ENCODE measurements at places on chromosomes 1 and 21. TPM values are rescaled to one million over a fixed set of nuclear protein-coding genes. Genes with fewer than 3 reads are reported as not detected.

OVAAL gene
- total RNA-seq: not detected

GRCh38 chr1:22186311-22186710 lies 43.4 kb upstream of the WNT4 start:
- DNase-seq: no peak
- H3K4me3 ChIP-seq: no peak overlapping the region
- no peak overlapping the region for H3K27ac ChIP-seq
- no peaks in the 10 kb centered on the region for H3K27me3 ChIP-seq

FNDC10 gene
- total RNA-seq: 1.0 TPM

DNA sequence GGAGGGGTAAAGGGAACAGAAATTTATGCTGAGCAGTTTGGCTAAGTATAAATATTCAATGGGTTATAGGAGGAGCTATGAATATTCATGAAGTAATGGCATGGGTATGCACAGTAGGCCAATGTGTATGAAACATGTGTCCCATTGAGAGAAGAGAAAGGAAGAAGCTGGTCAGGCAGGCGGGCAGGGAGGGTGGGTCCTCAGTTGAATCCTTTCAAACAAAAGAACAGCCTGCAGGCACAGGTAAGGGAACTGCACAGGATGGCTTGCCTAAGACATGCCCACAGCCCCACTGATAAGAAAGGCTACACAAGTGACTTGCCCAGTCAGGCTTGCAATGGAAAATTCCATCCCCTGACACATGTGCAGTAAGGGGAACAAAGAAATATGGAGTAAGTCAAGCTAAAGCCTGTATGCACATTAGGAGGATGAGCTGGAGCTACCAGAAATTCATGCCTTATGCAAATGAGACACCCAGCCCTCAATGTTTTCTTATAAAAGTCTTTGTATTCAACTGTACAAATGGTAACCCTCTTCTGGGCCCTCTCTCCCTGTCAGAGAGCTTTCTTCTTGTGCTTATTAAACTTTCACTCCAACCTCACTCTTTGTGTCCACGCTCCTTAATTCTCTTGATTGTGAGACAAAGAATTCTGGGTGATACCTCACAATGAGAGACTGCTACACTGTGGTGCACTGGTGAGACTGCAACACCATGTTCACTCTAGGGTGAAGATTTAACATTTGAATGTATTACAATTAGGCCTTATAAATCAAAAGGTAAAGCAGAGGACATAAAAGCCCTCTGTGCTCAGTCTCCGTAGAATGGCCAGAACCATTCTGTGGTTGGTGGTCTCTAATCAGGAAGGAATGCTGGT lies 96.5 kb downstream of the ATP1B1 start:
- no peak overlapping the region for H3K4me3 ChIP-seq
- H3K27ac ChIP-seq: no peak overlapping the region
- no peaks in the 10 kb centered on the region for H3K27me3 ChIP-seq
- H3K36me3 ChIP-seq: no peaks in the 10 kb centered on the region
- no peak for DNase-seq

DNA sequence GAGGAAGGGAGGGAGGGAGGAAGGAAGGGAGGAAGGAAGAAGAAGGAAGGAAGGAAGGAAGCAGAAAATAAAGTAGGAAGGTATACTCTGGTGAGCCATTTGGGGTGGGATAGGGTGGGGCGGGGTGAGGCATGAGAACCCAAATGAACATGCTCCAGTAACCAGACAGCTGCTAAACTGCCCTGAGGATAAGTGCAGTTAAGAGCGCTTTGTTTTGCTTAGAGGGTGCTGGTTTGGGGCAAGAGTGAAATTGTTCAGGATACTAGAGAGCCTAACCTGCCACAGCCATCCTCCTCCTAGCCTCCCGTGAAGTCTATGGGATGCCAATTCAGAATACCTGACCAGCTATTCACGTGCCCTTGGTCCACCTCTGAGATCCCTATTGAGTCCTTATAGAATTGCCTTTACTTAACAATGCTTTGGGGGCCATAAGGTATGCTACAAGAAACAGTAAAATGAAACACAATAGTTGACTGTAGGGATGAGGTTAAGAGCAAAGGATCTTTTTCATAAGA lies 59.0 kb upstream of the ATF3 start:
- H3K36me3 ChIP-seq: no peaks in the 10 kb centered on the region
- no peak overlapping the region for H3K27ac ChIP-seq
- no peaks in the 10 kb centered on the region for H3K27me3 ChIP-seq
- no peaks in the 10 kb centered on the region for H3K4me1 ChIP-seq
- no peak overlapping the region for H3K4me3 ChIP-seq

DNA sequence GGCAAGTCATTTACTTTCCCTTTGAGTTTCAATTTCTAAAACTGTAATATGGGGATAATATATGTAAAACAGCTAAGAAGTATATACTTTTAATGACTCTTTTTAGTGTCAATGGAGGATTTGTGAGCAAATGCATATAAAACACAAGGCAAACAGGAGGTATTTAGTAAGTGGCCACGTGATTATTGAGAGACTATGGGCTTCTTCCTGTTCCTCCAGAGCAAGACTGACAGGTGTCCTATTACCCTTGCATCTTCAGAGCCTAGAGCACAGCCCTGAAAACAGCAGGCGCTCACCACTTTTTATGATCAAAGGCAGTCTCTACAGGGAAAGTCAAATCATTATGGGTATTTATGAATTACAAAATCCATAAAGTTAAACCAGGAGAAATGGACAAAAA lies 941 bp upstream of the ROR1 start:
- H3K4me3 ChIP-seq: no peak overlapping the region
- no peaks in the 10 kb centered on the region for H3K4me1 ChIP-seq
- peaks cover 5% of the 10 kb centered on the region for H3K27me3 ChIP-seq
- DNase-seq: no peak
- H3K36me3 ChIP-seq: no peaks in the 10 kb centered on the region

- no peaks in the 10 kb centered on the region for H3K27me3 ChIP-seq
- H3K4me1 ChIP-seq: peaks cover 47% of the 10 kb centered on the region
- H3K4me3 ChIP-seq: no peak overlapping the region
Measured at GRCh38 chr1:203276408-203276807, 28.9 kb upstream of the BTG2 start.

GBP6 gene
- total RNA-seq: not detected

DNA sequence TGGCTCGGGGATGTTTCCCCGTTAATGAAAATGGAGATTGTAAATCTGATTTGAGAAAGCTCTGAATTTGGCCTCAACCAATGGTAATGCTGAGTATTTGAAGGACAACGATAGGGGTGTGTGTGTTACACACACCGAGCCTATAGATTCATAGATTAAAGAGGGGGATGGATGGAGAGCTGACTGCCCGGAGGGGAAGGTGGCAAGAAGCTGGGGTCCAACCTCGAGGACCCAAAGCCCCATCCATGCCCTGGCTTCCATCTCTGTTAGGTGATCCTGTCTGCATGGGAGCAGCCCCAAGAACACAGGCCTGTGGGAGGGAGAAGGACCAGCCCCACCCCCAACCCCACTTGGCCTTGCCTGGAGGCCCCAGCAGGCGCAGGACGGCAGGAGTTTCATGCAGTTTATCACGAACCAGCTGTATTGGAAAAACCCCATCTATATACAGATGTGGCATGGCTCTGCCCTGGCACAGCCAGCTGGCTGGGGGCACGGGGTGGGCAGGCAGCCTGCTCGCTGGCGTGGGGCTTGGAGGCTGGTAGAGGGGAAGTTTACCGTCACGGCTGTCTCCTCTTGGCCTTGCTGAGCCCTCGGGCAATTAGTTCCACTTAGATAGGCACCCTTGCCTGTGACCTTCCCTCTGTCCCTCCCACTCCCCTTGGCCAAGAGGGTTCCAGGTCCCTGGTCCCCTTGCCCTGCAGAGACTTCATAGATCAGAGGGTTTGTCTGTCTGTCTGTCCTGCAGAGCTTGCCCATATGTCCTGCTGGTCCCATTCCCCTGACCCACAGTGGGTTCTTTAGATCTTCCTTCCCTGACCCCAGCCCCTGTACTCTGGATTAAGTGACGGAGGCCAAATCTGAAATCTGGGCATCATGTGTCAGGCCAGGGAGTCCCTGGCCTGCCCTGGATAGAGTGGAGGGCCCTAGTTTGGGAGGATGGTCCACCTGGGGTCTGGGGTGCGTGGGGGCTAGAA lies 3.0 kb downstream of the HSPB7 start:
- no peak overlapping the region for H3K27ac ChIP-seq
- no peak for DNase-seq
- no peaks in the 10 kb centered on the region for H3K36me3 ChIP-seq
- H3K4me3 ChIP-seq: no peak overlapping the region
- H3K4me1 ChIP-seq: peaks cover 33% of the 10 kb centered on the region
- no peaks in the 10 kb centered on the region for H3K27me3 ChIP-seq

- no peaks in the 10 kb centered on the region for H3K27me3 ChIP-seq
- peaks cover 15% of the 10 kb centered on the region for H3K36me3 ChIP-seq
- no peak overlapping the region for H3K4me3 ChIP-seq
- no peak overlapping the region for H3K27ac ChIP-seq
Measured at GRCh38 chr1:26259578-26259977, 20.3 kb upstream of the SH3BGRL3 start.

SNAP47 gene
- total RNA-seq: 28.1 TPM

DNA sequence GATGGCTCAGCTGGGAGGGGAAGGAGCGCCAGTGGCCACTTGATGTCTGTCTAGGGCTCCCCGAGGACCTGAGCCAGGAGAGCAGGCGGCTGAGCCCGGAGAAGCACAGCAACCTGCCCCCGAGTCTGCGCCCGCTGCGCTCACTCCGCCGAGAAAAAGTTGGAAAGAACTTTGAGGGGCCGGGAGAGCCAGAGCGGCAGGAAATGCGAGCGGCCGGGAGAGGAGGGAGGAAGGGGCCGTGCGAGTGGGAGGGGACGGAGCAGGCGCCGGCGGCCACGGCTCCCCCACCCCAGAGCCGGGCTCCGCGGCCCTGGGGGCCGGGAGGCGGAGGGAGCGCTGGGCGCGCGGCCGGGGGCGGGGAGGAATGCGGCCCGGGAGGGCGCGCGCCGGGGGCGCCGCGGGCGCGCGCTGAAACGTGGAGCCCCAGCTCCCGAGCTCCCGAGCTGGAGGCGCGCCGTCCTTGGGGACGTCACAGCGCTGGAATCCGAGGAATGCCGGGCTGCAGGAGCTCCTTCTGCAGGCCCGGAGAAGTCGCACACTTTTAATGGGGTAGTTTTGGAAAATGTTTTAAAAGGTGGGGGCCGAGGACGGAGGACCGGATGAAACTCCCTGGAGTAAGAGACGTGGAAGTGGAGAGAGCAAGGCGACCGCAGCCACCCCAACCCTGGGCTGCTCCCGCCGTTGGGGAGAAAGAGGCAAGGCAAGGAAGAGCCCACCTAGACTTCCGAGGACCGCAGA lies at the start of gene PTPN14:
PTPN14 (minus strand) TSS at position 167 of the 738 bp plus-strand sequence. CDS start 86,799 bp downstream, outside the sequence.
- no peak within 1 kb of the TSS for H3K4me3 ChIP-seq
- peaks cover 3% of the 10 kb centered on the region for H3K27me3 ChIP-seq
- H3K4me1 ChIP-seq: no peaks in the 10 kb centered on the region
- H3K36me3 ChIP-seq: no peaks in the 10 kb centered on the region
- no peak within 1 kb of the TSS for H3K27ac ChIP-seq
- DNase-seq: no peak

- H3K4me1 ChIP-seq: no peaks in the 10 kb centered on the region
- no peaks in the 10 kb centered on the region for H3K27me3 ChIP-seq
- DNase-seq: no peak
- no peaks in the 10 kb centered on the region for H3K36me3 ChIP-seq
Measured at GRCh38 chr21:26394341-26394740, 178.7 kb downstream of the CYYR1 start.

FGR gene
- 83.8 TPM for total RNA-seq

GRCh38 chr1:46969014-46969619 lies 27.8 kb upstream of the CYP4A11 start:
- no peaks in the 10 kb centered on the region for H3K4me1 ChIP-seq
- H3K4me3 ChIP-seq: no peak overlapping the region
- H3K27ac ChIP-seq: no peak overlapping the region
- no peak for DNase-seq
- H3K27me3 ChIP-seq: no peaks in the 10 kb centered on the region

DNA sequence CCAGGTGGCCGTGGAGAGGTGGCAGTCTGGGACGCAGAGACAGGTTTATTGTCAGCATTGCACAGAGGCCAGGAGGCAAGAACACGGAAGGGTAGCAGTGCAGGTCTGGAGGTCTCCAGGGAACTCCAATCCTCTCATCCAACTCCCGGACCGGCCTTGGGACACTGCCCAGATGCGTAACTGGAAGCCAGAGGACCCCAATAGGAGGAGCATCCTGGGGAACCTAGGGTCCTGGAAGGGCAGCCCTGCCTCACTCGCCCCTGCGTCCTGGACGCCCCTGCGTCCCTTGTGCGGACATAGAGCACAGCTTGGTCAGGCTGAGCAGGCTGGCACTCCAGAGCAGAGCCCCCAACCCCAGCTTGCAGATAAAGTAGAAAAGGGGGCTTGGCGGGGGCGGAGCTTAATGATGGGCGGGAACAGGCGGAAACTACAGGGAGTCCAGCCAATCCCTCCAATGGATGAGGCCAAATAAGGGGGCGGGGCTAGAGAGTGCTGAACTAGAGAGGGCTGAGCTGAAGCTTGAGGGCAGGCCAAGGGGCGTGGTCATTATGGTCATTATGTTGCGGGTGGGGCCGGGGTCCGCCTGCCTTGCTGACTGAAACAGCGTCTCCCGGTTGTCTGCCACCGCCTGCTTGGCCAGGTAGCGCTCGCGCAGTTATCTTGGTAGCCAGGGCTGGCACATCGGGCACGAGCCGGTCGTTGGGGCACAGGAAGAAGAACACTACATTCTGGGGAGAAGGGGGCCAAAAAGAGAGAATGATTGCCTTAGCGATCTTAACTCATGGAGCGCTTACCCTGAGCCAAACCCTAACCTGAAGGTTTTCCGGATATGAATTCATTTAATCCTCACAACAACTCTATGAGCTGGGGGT lies 3.7 kb upstream of the ARHGEF19 start:
- peak overlapping the region; percentile 61 for H3K4me3 ChIP-seq
- H3K27ac ChIP-seq: no peak overlapping the region

GRCh38 chr1:156423422-156424352 lies 54.7 kb downstream of the RHBG start:
- no peak for DNase-seq
- no peaks in the 10 kb centered on the region for H3K36me3 ChIP-seq
- H3K4me3 ChIP-seq: no peak overlapping the region
- peaks cover 8% of the 10 kb centered on the region for H3K4me1 ChIP-seq
- no peak overlapping the region for H3K27ac ChIP-seq

CXADR gene
- 0.13 TPM for total RNA-seq

DNA sequence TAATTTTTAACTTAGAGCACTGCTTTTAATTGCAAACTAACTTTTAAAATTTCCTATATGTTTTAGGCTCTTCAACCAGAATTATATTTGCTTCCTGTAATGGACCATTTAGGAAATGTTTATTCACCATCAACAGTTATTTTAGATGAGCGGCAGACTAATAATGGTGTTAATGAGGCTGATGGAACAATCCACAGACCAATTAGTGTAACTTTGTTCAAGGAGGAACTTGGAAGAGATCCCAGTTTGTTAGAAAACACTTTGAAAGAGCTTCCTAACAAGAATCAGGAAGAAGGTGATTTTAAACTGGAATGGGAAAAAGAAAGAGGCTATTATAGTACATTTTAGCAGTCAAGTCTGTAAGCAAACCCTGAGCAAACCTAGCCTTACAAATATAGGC lies 19.4 kb upstream of the GNG5 start:
- H3K4me1 ChIP-seq: no peaks in the 10 kb centered on the region
- H3K27me3 ChIP-seq: no peaks in the 10 kb centered on the region
- H3K36me3 ChIP-seq: no peaks in the 10 kb centered on the region
- no peak for DNase-seq
- H3K4me3 ChIP-seq: no peak overlapping the region

RXRG gene
- total RNA-seq: not detected

All from GM12878 (cell line).